Hematopoietic multipotent progenitor cell treated with erythropoietin and hydrocortisone succinate and interleukin-3 and kit ligand, for 4 days (in vitro differentiated cells): ENCODE measurements at places on chromosomes 1 and 21.

GRCh38 chr1:38615680-38616079 is 243.9 kb downstream of the RRAGC start:
- no peak for DNase-seq

GRCh38 chr1:203871114-203871880 is 9.9 kb downstream of the SNRPE start:
- peak; percentile 86 for DNase-seq

DNA sequence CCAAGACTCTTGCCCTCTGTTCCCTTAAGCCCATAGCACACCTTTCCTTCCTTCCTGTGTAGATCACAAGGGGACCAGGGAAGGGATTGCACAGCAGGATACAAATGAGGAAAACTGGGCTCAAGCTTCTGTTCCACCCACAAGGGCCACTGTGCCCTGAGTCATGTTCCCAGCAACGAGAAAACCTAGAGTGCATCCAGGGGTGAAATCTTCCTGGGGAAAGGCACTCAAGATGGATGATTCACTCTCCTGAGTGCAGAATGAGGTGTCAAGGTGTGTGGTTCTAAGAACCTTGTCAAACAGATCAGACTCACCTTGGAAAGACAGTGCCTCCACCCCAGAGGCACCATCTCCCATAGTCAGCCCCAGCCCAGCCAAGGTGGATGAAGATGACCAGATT is 40.7 kb upstream of the EYA3 start:
- no peak for DNase-seq

DNA sequence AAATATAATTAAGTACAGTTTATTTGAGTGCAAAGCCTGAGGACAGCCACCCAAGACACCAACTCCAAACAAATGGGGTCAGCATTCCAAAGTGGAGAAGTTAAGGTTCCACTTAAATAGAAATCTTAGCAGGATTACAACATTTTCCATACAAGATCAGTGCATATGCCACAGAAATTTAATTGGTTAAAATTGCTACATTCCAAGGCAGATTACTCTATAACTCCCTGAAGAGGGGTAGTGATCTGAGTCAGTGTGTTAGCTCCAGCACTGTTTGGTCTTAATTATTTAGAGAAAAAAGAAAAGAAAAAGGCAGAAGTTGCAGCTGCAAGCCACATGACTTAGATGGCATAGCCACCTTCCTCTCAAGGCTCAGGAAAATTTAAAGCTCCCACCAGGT is 297.5 kb downstream of the HHIPL2 start:
- DNase-seq, result no peak
